ENCODE measurements at places on chromosomes 5 and 9.

DNA sequence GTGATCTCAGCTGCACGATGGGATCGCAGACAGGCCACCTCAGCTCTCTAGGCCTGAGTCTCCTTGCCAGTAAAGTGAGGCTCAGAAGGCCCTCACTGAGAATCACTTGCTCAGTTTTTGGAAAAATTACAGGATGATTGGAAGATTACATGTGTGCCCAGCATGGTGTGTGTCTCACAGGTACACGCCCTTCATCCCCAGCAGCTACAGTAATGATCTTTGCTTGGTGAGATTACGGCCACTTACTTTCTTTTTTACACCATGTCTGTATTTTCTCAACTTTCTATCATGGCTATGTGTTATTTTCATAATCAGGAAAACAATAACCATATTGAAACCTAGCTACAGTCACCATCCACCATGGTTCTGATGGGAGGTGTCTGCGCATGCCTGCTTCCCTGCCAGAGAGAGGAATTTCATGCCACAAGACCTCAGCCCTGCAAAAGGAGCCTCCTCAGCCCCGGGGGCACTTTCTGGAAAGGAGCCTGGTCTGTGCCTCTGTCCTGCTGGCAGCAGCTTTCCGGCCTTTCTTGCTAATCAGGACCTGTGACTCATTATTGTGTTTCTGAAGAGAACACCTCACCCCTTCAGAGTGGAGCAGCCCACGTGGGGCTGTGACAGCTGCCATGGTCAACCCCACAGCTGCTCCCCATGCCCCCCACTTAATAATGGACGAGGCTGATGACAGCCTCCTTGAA is 64.2 kb upstream of the OLFM1 start:
- peak; percentile 4 for DNase-seq

GRCh38 chr9:130938652-130939404 is at the start of gene FIBCD1:
FIBCD1 (minus strand) TSS chr9:130939247; CDS start chr9:130938607, 640 bp downstream.
- peak; percentile 25 for DNase-seq

DNA sequence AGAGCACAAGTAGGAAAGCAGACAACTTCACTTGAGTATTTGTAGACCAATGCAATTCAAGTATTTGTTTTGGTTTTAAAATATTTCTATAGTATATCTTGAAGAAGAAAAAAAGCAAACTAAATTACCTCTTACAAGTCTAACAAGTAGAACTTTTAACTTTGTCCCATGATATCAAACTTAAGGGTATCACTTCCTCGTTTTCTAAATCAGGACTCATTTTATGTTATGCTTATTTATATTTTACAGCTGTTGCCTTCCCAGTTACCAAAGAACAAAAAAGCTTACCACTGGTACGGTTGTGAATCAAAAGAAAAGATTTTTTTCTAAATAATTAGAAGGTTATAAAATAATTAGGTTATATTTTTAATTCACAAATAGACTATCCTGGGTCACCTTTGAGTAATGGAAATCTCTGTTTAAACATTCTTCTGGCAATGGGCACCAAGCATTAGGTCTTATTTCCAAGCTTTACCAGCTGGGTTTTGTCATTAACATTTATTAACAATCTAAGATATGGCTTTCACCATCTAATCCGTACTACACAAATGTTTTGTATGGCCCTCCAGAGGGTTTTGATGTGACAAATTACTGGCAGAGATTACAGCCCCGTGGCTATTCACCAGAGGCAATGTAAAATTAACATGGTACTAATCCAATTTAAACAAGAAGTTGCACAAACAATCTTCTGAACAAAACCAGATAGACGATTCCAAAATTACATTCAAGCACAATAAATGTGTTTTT is 63.6 kb downstream of the CEP120 start:
- no peak for DNase-seq

GRCh38 chr5:53927668-53928247 is 367.3 kb downstream of the NDUFS4 start:
- DNase-seq, result no peak

Data from choroid plexus epithelial cell (primary cell).